ENCODE measurements at places on chromosomes 1 and 21.
A peak's percentile ranks its signal among the peaks of the same experiment; 100 is the strongest.

- no peak for DNase-seq
Observed at GRCh38 chr1:2519029-2519685, 7.2 kb downstream of the PANK4 start.

DNA sequence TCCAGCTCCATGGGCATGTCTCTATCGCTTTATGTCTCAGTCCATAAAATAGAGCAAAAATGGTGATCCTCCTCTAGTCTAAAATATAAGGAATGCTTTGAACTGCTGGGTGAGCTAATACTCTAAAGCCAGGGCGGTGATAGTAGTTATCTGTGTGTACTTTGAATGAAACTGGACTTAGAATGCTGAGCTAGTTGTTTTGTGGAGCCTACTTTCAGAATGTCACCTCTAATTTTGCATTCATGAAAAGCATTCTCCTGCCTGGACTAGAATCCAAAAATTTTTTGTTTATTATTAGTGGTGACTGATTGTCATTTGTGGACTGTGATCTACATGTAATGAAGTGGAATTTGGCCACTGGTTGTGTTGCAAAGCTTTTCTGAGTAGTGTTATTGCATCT lies 241.6 kb upstream of the C1orf105 start:
- DNase-seq, result no peak

DNA sequence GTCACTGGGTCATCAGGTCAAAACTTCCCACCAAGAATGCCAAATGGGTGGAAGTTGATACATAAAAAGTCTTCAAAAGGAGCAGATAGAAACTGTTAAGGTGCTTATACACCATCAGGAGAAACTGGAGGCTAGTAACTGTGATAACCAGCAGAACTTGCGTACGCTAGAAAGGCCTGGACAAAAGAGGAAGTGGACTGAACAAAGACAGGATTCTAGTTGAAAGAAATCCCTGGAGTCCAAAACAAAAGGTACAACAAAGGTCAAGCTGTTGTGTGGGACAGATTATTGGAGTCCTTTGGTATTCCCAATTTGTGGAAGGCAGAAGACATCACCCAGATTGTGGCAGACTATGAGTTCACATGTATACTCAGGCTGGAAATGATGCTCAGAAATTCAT lies 215.8 kb upstream of the PBX1 start:
- DNase-seq, result no peak

DNA sequence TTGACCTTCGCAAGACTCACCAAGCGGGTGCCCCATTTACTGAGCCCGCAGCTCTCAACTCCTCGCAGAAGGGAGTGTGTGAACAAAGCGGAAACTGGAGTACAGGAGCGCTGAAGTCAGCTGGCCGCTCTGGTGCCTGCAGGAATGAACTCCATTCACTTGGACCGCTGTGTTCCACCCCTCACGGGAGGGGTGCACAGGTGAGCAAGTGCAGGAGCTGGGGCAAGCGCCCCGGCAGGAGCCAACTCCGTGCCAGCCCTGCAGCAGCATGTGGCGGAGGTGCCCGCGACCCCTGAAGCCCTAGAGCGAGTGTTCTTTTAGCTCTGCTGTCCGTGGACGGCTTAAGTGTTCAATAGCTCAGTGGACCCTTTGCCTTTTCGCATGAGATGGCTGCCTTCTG lies 471.6 kb upstream of the ADGRL4 start:
- DNase-seq, result no peak

GRCh38 chr1:156898161-156898566 lies 4.6 kb downstream of the PEAR1 start:
- no peak for DNase-seq

DNA sequence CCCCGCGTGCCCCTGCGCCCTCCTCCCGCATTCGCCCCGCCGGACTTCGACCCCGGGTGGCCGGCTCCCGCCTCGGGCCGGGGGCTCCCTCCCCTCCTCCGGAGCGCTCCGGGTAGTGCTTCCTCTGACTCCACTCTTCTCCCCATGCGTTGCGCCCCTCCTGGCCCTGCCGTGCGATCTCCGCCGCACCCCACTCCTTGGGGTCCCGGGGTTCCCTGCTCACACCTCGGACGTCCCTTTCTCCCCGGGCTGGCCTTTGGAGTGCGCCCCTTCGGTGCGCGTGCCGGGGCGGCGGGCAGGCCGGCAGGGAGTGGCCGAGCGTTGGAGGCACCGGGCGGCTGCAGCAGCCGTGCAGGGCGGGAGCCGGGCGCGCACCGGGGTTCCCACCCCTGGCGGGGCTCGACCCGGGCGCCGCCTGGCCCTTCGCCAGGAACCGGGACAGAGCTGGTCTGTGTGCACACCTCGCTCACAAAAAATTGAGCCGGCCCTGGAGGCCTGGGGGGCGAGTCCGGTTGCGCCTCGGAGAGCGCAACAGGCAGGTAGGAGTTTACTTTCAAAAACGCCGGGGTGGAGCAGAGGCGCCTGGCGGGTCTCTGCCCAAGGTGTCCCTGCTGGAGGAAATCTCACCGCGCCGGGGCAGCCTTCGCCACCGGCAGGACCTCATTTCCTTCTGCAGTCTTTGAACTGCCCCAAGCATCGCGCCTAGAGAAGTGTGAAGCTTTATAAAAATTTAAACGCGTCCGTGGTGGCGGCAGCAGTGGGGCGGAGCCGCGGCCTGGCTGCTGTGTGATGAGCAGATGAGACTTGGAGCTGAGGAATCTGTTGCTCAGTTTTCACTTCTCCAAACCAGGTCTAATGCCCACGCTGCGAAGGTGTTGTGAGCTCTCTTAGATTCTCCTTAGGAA lies 650 bp downstream of the VANGL1 start:
- DNase-seq, result peak; percentile 18

DNA sequence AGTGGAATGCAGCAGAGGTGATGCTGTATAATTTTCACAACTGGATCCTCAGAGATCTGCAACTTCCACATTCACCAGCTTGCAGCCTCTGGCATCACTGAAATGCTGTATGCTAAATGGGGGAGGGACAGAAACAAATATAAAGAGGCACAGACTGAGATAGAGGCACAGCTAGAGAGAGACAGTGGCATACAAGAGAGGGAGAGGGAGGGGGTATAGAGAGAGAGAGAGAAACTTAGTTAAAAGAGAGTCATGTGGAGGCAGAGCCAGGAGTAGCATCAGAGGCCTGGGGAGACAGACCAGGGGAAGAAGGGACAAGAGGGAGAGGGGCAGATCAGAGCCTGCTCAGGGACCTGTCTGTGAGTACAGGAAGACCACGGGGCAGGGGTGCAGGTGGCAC lies 84.5 kb upstream of the GRIK3 start:
- no peak for DNase-seq

DNA sequence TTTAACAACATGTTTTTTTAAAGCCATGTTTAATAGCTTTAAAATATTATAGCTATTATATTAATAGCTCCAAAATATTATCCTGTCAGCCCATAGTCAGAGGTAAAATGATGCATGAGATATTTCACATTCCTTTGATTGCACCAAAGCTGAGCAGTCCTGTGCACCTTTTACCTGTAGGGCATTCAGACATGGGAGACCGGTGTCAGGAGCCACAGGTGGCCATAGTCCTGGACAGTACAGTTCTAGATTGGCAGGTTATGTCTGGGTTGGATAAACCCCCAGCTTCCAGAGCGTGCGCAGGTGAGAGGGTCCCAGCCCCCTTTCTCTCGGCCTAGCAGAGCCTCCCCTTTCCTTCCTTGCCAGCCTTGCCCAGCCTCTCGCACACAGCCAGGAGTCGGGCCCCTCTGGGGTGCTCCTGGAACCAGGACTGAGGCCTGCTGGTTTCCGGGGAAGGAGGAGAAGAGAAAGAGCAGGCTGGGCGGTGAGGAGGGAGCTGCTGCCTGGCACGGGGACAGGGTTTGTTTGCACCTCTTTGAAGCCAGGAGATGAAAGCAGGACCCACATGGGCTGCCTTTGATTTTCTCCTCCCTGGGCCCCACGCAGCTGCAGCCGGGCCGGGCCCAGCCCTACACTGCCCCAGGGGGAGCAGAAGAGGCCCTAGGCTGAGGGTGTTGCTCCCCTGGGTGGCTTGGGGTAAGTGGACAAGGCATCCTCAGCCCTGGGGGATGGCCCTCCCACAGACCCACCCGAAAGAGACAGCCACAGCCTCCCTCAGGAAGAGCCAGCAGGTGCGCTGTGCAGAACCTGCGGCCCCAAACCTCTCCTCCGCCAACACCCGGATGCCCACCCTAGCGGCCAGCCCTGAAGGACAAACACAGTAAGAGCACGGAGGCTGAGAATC lies 75.2 kb upstream of the TARDBP start:
- DNase-seq, result no peak

GRCh38 chr1:214550013-214550856 lies 1.2 kb downstream of the PTPN14 start:
- no peak for DNase-seq

GRCh38 chr1:209291715-209292114 lies 291.8 kb upstream of the CAMK1G start:
- DNase-seq, result no peak

DNA sequence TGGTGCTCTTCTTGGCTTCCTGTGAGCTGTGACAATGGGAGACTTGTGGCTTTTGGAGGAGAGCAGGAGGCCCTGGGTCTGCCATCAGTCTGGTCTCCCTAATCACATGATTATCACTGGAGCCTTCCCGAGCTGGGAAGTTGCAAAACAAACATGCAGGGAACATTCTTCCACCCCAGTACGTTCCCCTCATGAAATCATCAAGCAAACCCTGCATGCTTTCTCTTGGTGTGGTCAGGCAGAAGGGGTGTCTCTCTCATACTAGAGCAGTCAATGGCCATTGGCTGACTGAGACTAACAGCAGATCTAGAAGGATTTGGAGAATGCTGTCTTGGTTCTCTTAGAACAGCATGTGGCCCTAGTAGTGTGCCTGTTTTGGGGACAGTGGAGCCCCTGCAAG lies 111.2 kb downstream of the LIPI start:
- DNase-seq, result no peak

DNA sequence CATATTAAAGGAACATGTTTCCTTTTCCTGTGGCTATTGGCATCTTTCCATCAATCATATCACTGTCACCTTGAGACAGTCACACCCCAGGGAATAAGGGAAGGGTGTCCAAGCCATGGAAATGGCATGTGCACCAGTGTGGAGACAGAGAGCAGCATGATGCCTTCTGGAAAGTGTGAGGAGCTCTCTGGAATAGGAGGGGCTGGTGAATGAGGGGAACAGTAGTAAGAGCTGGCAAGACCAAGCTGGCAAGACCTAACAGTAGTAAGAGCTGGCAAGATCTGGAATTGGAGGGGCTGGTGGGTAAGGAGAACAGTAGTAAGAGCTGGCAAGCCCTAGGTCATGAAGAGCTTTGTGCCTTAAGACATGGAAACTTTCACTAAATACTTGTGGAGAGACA lies 186.7 kb downstream of the C1orf94 start:
- DNase-seq, result no peak

DNA sequence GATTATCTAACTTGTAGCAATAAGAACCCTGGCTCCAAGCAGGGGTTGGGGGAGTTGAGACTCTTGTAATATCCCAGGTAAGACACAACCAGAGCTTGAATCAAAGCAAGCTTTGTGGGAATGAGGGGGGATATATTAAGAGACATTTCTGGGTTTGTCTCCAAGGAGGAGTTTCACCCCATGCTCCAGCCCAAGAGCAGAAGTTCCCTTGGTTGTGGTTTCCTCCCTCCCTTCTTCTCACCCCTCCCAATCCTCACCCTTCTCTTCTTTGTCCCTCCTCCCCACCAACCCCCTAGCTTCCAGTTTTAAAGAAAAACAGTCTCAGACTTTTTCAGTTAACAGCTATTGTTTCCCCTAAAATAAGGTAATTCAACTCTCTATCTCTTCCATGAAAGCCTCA lies 11.9 kb downstream of the TRAF3IP3 start:
- DNase-seq, result no peak

GRCh38 chr1:180215856-180216625 lies 14.0 kb upstream of the LHX4 start:
- DNase-seq, result no peak

- DNase-seq, result no peak
Observed at GRCh38 chr21:31781737-31782136, 49.8 kb upstream of the SCAF4 start.

DNA sequence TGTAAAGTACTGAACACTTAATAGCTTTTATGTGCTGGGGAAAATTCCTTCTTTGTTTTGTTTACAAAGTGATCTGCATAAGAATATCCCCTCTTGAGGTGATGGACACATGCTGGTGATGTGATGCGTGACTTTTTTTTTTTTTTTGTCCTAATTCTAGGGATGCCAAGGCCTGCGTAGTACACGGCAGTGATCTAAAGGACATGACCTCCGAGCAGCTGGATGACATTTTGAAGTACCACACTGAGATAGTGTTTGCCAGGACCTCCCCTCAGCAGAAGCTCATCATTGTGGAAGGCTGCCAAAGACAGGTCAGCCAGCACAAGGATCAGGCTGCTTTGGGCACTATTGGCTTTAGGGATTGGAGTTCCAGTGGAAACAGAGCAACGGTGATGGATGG lies 24.7 kb downstream of the ATP1A1 start:
- no peak for DNase-seq

DNA sequence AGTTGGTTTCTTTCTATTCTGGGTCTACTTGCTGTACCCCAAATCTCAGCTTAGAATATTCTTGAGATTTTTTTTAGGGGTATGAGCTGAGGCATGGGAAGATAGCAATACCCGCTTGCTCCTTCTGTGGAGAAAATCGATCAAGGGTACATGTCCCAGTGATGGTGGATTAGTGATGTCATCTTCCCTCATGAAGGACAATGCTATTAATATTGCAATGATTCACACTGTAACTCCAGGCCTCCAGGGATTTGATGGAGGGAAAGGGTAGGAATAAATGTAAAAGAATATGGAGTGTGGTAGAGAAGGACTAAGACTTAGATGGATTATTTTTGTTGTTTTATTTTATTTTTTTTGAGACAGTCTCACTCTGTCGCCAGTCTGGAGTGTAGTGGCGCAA lies 47.4 kb downstream of the XCL1 start:
- no peak for DNase-seq

- DNase-seq, result no peak
Observed at GRCh38 chr21:29218749-29219148, 80.0 kb upstream of the BACH1 start.

- DNase-seq, result no peak
Observed at GRCh38 chr1:36938819-36939218, 95.5 kb downstream of the GRIK3 start.

DNA sequence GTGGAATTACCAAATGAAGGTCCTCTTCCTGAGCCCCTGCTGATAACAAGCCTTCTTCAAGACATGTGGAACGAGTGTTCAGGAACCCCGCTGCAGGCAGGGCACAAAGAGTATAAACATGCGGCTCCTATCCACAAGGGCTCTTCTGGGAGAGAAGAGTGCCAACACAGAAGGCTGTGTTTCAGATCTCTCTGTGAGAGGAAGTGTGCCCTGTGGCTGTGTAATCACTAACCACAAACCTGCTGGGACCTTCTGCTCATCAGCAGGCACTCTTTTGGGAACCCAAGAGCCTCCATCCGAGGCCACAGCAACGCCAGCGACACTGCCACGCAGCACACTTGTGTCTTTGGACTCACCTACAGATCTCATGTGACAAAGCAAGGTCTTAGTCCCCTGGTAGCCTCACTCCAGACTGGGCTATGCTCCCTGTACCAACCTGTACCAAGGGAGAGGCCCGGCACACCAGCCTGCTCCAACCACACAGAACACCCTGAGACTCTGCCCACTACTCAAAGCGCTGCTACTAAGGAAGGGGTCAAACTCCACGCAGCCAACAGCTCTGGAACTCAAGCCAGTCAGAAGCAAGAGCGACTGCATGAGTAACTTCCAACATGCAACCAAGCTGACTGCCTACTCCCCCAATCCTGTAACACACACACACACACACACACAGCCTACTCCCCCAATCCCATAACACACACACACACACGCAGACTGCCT lies 7.8 kb downstream of the PTTG1IP start:
- no peak for DNase-seq

Measured in activated CD8-positive, alpha-beta memory T cell treated with anti-CD3 and anti-CD28 coated beads for 48 hours (primary cell).